ENCODE measurements at places on chromosomes 6 and 20.

DNA sequence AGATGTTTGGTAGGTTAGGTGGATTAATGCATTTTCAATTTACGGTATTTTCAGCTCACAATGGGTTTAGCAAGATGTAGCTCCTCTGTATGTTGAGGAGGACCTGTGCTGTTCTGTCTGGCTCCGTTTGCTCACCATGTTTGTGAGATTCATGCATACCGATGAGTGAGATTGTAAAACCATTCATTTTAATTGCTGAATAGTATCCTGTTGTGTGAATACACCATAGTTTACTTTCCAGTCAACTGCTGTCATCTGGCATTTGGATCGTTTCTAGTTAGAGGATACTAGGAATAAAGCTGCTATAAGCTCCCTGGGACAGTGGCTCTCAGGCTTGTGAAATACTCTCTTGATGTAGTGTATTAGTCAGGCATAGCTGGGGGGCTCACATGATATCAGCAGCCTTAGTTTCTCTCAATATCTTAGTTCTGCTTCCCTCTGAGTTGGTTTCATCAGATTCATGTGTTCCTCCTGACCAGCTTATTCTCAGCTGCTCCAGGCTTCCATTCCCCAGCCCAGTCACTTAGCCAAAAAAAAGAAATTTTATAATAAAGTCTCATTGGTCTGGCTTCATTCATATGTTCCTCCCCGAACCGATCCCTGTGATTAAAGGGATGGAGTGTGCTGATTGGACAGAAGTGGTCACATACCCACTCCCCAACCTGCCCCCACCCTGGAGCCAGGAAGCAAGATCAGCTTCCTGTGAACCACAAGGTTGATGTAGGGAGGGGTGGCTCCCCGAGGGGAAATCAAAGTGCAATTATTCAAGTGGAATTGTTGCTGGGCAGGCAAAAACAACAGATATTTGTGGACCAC lies 10.9 kb upstream of the B4GALT5 start:
- DNase-seq: no peak

GRCh38 chr6:147834084-147834776 lies 325.7 kb downstream of the SAMD5 start:
- no peak for DNase-seq

- no peak for DNase-seq
Measured at GRCh38 chr6:151034825-151035781, 169.6 kb downstream of the MTHFD1L start.

- DNase-seq: peak; percentile 23
Measured at GRCh38 chr6:89433252-89434149, 549 bp downstream of the ANKRD6 start.

DNA sequence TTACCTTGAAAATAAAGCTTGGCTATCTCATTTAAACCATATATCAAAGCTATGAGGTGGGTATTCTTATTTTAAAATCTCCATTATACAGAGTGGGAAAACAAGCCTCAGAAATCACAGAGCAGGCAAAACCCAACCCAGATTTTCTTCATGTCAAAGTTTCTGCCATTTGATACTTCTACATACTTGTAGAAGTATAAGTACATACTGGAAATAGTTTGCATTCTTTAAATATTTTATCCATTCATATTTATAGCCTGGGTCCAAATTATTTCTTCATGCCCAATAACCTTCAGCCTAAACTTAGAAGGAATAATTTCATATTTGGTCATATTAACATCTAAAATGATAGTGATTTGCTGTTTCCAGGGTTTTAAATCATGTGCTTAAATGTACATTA lies 61.8 kb downstream of the MLIP start:
- DNase-seq: no peak

- DNase-seq: no peak
Measured at GRCh38 chr6:6890400-6890858, 217.3 kb upstream of the RREB1 start.

GRCh38 chr6:46338131-46338530 lies 153.1 kb downstream of the RCAN2 start:
- DNase-seq: no peak

DNA sequence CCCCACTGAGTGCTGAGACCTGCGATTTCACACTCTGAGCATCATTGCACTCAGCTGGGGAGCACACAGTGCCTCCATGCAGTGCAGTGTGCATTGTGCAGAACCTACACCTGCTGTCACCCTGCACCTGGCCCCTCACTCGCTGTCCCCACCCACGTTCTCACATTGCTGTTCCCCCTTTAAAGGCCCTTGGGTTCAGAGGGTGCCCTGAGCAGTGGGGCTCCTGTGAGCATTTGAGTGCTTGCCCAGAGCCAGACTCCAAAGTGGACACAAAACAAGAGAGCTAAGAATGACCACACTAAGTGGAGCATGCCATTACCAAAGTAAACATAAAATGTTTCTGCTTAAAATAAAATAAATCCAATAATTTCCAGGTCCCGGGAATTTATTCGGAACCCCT lies 131.0 kb upstream of the CST7 start:
- no peak for DNase-seq

DNA sequence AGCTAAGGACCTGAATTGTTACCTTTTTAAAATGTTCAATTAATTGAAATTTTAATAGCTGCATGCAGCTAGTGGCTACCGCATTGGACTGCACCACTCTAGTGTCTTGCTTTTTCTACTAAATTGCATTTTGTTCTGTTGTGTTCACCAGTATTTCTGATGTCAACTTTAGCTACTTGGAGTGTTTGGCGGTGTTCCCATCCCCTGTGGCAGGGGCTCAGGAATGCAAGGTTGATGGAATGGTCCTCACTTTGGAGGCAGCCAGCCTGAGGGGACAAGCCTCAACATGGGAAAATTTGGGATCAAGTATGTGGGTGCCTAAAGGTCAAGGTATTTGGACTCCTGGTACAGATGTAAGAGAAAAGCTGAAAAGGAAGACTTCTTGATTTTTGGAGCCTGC lies 230.1 kb upstream of the PRND start:
- no peak for DNase-seq

- no peak for DNase-seq
Measured at GRCh38 chr6:88165844-88166492, at the start of gene CNR1. TSS of gene CNR1 (minus strand) at chr6:88166347. CDS start at chr6:88145274, 21,073 bp downstream.

- no peak for DNase-seq
Measured at GRCh38 chr6:84882768-84883766, 118.7 kb upstream of the TBX18 start.

GRCh38 chr6:91196729-91197128 lies 609.9 kb upstream of the MAP3K7 start:
- peak; percentile 91 for DNase-seq

DNA sequence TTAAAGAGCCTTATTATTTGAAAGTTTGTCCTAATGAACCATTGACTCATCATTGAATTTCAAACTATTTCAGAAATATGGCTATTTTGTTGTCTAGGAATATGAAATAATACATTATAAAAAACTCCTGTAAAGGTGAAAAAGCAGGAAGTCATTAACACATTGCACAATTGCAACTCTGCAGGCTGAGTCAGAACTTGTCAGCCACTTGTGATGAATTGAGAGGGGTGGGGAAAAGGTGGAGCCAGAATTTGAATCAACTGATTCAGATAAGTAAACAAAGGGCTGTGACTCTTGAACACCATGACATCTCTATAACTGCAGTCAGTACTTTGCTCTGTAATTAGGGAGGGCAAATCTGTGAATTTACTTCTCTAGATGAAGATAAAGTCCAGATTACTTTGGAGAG lies 6.0 kb downstream of the C6orf141 start:
- DNase-seq: peak; percentile 89

DNA sequence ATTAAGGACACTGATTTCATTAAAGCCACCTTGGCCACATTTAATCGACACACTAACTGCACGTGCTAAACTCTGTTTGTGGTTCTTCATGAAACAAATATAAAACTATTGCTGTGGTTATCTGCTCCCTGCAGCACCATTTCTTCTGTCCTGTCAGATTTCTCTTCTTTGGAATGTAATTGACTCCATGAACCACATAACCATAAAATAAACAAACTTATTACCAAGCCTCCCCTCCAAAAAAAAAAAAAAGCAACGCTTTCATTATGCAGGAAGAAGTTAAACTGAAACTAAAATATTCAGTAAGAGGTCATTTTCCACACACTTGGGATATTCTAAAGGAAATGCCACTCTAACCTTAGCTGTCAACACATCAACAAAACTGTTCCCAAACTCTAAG lies 319.1 kb upstream of the NT5E start:
- no peak for DNase-seq

DNA sequence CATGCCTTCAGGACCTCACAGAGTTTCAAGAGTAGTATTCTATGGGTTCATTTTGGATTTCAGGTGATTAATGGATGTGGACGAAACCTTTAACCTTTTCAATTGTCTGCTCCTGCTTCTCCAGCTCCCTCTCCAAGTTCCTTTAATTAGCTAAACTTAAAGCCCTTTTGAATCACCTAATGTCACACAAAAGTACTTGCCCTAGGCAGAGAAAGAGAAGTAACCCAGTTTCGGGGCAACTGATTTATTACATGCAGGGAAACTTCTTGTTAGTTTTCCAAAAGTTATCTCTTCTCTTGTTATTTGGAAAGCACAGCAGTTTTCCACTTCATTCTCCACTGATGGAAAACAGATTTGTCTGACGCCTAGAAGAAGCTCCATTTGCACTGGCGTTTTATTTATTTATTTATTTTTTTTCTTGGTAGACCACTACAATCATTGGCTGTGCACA lies 407.7 kb upstream of the JARID2 start:
- DNase-seq: no peak

DNA sequence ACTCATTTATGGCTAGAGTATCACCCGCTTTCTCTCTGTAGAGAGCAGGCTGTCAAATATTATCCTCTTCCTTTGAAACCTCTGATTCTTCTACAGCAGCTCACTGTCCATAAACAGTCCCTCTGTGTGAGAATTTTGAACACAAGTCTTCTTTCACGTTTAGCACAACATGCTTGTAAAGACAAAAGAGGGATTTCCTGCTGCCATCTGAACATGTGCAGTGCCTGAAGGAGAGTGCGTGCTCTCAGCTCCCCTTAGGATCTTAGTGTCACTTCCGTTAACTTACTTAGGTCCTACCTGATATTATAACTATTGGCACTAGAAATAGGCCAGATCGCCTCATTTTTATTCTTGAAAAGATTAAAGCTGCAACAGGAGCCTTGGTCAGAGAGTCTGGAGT lies 50.9 kb downstream of the FNDC1 start:
- DNase-seq: no peak

DNA sequence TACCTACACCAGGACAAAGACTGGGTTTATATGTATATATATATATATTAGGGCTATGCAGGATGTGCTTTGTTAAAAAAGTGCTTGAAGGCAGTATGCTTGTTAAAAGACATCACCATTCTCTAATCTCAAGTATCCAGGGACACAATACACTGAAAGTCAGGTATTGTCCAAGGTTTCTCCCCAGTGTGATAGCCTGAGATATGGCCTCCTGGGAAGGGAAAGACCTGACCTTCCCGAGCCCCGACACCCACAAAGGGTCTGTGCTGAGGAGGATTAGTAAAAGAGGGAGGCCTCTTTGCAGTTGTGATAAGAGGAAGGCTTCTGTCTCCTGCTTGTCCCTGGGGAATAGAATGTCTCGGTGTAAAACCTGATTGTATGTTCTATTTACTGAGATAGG lies 156.9 kb downstream of the GPX5 start:
- peak; percentile 13 for DNase-seq

GRCh38 chr6:14533446-14533845 lies 415.9 kb downstream of the CD83 start:
- no peak for DNase-seq

DNA sequence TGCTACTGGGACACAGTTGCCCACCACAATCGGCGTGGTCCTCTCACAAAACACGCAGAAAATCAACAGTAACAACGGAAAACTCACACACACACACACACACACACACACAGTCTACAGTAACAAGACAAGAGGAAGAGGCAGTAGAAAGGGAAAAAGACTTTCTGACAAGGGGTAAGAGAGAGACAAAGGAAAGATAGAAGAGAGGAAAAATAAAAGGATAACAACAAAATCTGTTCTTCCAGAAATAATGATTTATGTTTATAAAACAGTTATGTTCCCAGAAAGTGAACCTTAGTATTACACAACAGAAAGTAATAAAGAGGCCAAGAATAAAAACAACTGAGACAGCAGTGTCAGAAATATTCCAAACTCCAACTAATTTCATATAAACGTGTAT lies 2.9 kb downstream of the RANBP9 start:
- no peak for DNase-seq

DNA sequence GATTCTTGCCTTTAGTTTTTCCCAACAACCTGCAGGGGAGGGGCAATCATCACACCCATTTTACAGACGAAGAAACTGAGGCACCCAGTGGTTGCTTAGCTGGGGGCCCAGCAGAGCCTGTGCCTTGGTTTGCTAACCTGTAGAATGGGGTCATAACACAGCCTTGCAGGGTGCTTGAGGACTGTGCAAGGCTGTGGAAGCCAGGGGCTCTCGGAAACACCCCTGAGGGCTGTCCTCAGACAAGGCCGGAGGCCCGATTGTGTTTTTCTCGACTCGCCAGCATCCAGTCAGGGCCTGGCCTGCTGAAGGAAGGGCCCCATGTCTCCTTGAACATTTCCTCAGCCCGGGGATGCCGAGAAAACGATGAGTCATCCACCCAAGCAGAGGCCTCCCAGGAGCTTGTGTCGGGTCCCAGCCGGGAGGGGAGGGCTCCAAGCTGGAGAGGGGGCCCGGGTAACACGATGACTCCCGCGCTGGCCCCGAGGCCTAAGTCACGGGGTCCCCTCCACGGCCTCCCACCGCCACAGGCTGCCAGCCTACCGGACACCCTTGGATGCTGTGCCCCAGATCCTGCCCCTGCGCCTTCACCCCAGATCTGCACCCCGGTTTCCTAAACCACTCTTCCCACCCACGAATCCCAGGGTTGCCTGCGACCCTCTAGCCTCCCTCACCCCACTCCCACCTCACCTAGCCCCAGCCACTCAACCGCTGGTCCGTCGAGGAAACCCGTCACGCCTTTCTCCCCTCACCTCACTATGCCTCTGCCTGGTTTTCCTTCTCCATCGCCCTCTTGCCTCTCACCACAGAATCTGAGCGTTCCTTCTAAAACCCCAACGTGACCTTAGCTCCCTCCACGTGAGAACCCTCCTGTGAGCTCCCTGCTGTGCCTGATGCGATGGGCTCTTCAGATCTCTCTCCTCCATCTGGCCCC lies 10.6 kb downstream of the NOL4L start:
- DNase-seq: no peak

DNA sequence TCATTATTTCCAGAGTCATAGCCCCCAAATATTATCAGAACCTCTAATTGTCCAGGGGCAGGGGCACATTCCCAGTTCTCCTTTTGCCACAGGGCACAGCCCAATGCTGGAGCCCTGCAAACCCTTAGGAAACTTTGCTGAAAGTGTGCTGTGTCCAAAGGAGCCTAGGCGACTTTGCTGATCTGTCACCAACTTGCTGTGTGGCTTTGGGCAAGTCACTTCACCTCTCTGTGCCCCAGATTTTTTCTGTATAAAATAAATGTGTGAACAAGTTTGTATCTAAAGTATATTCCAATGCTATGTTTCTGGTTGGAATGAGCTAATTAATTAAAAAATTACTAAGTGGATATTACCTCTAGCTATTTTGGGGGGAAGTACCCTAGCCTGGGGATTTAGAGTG lies 25.4 kb upstream of the BCAS1 start:
- DNase-seq: no peak

- no peak for DNase-seq
Measured at GRCh38 chr20:13687815-13688214, 49.1 kb upstream of the TASP1 start.

All from DMS153 (cell line).